SK-N-MC (cell line): ENCODE measurements at places on chromosomes 5 and 9.

DNA sequence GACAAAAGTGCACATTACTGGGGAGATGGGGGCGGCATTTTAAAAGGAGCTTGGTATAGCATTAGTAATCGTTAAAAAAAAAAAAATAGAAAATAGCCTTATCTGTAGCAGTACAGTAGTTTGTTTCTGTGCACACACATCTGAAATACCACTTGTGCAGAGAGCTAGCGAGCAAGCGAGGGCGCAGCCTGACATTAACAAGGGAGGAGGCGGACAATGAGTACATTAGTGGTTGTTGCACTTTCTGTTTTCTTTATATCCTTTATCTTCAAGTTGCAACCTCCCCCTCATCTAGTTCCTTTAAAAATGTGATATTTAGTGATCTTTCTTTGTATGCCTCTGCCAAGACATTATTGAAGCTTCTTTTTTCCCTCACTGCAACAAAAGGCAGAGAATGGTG lies 880 bp upstream of the PTPDC1 start:
- no peak for DNase-seq

- no peak for DNase-seq
These were observed 545.3 kb upstream of the TRPC7 start for GRCh38 chr5:136910625-136911024.

- DNase-seq = no peak
These were observed 198.8 kb downstream of the BNC2 start for GRCh38 chr9:16671591-16672137.

GRCh38 chr5:94847019-94847418 lies 228.6 kb downstream of the SLF1 start:
- DNase-seq = no peak

- DNase-seq = no peak
These were observed 344.2 kb upstream of the CCNH start for GRCh38 chr5:87756951-87757350.

- DNase-seq = no peak
These were observed 12.4 kb downstream of the CBY3 start for GRCh38 chr5:179668391-179668790.

- DNase-seq = no peak
These were observed 140.8 kb downstream of the BNC2 start for GRCh38 chr9:16729651-16730050.

- no peak for DNase-seq
These were observed 73.5 kb downstream of the SLF1 start for GRCh38 chr5:94691949-94692348.

DNA sequence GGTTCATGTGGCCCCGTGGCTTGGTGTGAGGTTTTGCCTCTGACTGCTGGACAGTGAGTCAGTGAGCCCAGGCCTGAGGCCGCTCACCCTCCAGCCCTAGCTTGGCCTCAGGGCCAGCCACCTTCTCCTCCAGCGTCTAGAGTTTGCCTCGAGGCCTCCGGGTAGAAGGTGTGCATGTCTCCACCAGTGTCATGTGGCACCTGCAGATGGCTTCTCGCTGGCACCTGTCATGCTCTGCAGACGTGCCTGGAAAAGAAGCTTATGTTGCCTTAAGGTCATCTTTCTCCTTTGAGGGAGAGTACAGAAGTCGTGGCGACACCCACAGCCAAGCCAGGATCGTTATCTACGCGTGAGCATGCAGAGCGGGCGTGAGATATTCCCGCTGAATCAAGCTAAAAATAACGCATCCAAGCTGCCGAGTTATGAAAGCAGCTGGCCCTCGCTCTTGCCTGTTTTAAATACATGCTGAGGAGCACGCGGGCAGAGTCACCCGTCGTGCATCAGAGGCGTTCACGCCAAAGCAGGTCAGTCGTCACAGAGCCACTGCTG lies 79.7 kb upstream of the FCN2 start:
- DNase-seq = no peak
